NCI-H510A (cell line): ENCODE measurements at places on chromosomes 12 and 14.
A peak's percentile ranks its signal among the peaks of the same experiment; 100 is the strongest.

GRCh38 chr12:52535574-52535973 is 15.4 kb upstream of the KRT5 start:
- no peak for DNase-seq

DNA sequence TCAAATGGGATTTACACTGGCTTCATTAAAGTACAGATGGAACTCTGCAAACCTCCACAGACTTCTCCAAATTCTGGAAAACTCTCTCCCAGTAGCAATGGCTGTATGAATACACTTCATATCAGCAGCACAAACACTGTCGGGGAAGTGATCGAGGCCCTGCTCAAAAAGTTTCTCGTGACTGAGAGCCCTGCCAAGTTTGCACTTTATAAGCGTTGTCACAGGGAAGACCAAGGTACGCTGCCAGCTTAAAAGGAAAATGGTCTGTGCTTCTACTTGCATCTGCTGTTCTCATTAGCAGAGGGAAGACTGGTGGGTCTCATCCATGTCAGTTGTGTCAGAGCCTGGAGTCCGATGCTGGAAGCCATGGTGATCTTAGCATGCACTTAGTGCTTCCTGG is 71.0 kb downstream of the GNS start:
- no peak for DNase-seq

- DNase-seq: no peak
Measured at GRCh38 chr14:70077720-70078119, 111.0 kb downstream of the SLC8A3 start.

DNA sequence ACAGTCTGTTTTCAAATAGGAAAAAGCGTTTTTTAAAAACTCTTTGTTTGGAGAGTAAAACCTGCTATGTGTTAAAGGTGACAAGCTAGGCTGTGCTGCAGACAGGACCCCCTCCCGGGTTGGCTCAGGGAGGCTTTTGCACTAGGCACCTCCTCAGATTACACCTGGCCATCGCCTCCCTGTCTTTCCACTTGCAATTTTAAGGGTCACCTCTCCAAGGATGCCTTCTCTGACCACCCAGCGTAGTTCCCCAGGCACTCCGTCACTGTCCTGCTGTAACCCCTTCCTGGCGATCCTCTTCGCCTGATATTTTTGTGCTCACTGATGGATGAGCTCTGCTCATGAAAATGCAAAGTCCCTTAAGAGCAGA is 80.7 kb downstream of the NTF3 start:
- no peak for DNase-seq

GRCh38 chr12:93670104-93670503 is 7.1 kb upstream of the CRADD start:
- DNase-seq: no peak

GRCh38 chr12:102503056-102503681 is 22.8 kb upstream of the IGF1 start:
- DNase-seq: no peak

GRCh38 chr12:119301379-119301778 is 33.1 kb upstream of the CCDC60 start:
- DNase-seq: no peak

GRCh38 chr12:5429741-5430557 is 2.0 kb upstream of the NTF3 start:
- DNase-seq: no peak

- no peak for DNase-seq
Measured at GRCh38 chr14:24988760-24989159, 61.2 kb downstream of the STXBP6 start.

DNA sequence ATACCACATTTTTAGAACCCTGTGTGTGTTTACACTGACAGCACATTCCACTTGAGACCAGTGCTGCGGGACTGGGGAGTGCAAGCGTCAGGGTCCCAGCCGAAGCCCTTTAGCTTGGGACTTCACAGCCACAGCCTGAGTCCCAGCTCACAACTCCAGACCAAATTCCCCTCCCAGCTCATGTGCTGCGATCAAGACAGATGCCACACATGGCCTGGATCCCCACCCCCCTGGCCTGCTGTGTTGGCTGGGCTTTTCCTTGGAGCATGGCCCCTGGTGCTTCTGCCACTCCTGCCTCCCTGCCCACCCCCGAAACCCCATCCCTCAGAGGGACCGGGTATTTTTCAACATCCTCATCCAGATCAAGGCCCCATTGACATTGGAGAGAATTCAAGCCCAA is 63.7 kb downstream of the WDR20 start:
- no peak for DNase-seq

DNA sequence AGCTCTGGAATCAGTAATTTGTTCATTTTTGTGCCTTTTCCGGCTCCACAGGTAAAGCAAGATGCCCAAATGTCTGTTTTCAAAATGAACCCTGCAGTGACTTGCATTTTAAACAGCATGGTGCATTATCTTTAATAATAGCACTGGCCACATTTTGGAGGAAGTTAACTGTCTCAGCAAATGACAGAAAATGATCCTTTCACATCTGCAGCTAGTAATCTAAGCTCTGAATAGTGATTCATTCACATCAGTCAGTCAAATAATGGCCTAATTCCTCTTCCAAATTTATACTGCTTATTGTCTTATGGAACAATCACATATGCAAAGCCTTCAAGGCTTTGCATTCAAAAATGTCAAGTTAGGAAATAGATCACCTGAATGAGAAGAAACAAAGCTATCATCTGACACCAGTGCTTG is 75.6 kb downstream of the PPM1H start:
- no peak for DNase-seq

- DNase-seq: no peak
Measured at GRCh38 chr12:26338586-26339572, 143.5 kb downstream of the SSPN start.

GRCh38 chr12:98669751-98670150 is 24.7 kb downstream of the APAF1 start:
- DNase-seq: no peak

GRCh38 chr14:29321646-29322045 is 555.1 kb downstream of the FOXG1 start:
- no peak for DNase-seq

- no peak for DNase-seq
Measured at GRCh38 chr14:90857866-90858265, 41.6 kb upstream of the TTC7B start.

- no peak for DNase-seq
Measured at GRCh38 chr12:18747895-18748294, 10.0 kb downstream of the CAPZA3 start.

GRCh38 chr12:31588976-31589375 is 2.0 kb downstream of the DENND5B start:
- no peak for DNase-seq

- DNase-seq: peak; percentile 17
Measured at GRCh38 chr12:102769323-102769916, 147.6 kb downstream of the PAH start.

DNA sequence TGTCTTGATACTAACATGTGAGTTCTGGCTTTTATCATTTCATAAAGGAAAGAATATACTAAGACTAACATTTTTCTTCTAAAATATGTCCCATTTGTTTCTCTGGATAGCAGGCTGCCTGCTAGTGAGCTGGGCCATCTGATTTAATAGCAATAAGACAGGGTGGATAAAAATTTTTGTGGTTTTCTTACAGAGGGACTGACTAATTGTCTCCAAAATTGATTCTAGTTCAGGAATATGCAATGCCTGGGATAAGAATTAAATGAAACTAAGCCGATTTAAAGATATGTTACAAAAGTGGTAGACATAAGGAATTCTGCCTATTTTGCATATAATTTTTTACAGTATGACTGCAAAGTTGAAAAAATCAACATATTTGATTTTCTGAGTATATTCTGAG is 252.9 kb upstream of the NAV3 start:
- no peak for DNase-seq

DNA sequence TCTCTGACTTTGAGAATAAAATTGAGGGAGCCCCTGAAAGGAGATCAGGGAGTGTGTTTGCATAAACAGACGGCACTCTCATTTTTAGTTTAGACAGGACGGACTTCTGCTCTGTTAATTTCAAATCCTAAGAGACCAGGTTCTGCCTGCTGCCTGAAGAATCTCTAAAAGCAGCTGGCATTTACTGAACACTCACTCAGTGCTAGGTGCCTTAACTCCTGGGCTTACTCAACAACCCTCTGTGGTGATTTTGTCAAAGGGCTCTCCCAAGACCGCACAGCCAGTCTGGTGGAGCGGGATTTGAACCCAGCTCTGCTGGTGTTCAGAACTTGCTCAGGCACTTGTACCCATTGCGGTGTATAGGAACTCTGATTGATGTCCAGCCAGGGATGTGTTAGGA is 2.2 kb downstream of the ORAI1 start:
- DNase-seq: no peak

GRCh38 chr12:104549815-104550480 is 93.2 kb downstream of the CHST11 start:
- DNase-seq: no peak

- DNase-seq: no peak
Measured at GRCh38 chr14:99937475-99938244, 127.6 kb upstream of the EVL start.

- DNase-seq: no peak
Measured at GRCh38 chr14:59228421-59228820, 40.0 kb downstream of the DAAM1 start.

GRCh38 chr12:39351153-39351552 is 91.8 kb downstream of the KIF21A start:
- DNase-seq: no peak

- no peak for DNase-seq
Measured at GRCh38 chr12:32603858-32604257, 75.2 kb upstream of the DNM1L start.

DNA sequence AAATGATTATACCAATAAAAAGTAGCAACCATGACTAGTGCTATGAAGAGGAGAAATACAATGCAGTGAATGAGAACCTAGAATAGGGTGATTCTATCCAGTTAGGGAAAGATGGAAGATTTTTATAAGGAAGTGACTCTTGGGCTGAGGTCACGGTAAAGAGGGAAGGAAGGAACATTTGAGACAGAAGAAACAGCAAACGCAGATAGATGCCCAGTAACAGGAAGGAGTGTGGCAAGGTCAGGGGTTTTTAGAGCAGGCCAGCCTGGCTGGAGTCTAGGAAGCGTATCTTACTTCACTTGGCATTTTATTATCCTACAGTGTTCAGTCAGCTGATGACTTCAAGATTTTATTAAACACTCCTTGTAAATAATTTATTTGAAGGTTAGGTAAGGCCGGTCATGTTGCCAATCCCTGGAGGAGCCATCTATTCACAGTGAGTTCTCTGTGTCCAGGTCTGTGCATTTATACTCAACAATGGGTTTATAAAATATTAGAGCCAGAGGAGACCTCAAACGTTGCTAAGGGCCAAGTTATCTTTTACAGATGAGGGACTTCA is 170.6 kb downstream of the PRKCH start:
- no peak for DNase-seq

GRCh38 chr12:10178821-10179220 is at the start of gene TMEM52B:
TMEM52B (plus strand) TSS chr12:10179032; CDS start chr12:10179575, 543 bp downstream.
- DNase-seq: no peak

DNA sequence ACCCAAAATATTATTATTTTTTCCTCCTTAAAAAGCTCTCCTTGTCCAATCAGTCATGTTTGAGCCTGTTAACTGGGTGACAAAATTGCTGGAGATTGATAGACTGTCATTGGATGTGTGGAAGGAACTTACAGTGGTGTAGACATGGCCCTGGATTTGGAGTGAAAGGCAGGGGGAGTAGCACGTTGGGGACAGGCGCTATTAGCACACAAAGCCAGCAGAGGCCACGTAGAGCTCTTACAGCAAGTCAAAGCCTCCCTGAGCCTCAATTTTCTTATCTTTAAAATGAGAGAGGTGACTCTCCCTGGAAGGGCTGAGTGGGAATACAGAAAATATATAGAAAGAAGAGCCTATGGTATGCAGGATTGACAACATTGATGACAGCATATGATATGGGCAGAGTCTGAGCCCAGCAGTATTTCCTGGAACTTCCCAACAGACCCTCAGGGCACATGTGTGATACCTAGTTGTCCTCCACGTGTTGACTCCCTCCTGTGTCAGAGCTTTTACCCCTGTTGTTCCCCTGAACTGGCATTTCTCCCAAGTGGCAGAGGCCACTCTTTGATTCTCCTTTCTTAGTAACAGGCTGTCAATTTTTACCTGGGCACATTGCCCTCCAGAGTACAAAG is 504.9 kb downstream of the VRK1 start:
- no peak for DNase-seq

GRCh38 chr14:35073486-35073885 is 27.4 kb downstream of the FAM177A1 start:
- DNase-seq: no peak

GRCh38 chr12:2944401-2945047 is 14.7 kb upstream of the TEAD4 start:
- peak; percentile 7 for DNase-seq

DNA sequence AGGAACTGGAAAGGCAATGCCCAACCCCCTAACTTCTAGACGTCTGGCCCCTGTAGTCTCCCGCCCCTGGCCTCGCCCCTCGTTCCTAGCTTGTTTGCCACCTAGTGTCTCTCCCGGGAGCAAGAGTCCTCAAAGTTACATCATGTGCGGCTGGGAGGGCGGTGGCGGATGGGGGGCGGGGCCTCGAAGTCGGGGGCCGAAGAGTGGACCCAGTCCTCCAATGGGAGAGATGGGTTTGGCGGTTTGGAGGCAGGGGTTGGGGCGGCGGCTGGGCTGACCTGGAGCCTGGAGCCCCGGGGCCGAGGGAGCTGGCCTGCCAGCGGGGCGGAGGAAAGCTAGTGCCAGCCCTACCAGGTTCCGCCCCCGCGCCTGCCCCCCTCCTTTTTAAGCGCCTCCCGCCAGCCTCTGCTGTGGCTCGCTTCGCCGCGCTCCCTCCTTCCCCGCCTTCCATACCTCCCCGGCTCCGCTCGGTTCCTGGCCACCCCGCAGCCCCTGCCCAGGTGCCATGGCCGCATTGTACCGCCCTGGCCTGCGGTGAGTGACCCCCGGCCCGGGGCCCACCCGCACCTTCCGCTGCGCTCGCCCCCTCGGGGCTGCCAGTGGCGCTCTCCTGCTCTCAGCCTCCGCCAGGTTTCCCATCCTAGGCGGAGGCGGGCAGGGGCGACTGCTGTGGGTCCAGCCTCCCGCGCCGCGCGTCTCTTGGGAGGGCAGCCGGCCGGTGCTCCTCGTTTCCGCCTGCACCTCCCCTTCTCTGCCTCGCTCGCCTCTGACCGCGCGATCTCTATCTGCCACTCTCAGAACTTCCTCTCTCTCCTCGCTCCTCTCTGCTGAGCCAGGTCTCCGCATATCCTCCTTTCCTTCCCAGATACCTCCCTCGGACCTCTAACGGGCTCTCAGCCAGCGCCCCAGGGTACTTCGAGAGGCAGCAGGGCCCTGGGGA is at the start of gene PCK2:
Gene PCK2, plus strand, starts transcription at position 411 of the 940 bp plus-strand sequence. Its CDS starts 95 bp downstream, at position 506.
- peak; percentile 93 for DNase-seq

DNA sequence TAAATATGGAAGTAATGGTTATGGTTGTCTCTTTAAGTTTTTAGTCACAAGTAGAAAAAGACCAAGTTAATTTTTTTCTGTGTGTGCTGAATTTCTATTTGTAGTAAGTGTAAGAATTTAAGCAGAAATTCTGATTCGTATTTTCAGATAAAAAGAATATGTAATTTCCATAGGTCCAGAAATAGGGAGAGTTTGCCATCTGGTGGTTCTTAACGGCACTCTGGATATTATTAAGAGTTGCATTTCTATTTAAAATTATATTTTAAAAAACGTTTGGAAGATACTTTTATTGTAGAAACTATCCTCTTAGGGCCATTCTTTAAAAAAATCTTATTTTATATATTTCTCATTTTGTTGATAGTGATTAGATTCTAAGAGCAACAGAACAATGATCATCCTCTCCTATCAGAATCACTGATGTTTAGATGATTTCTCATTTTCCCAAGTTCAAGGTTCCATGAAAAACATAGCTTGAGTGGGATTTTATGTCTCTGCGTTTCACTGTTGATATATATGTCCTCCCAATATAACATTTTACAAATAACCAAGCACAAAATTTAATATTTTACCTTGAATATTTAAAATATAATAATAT is 88.3 kb downstream of the LRRK2 start:
- no peak for DNase-seq
